ENCODE measurements at places on chromosomes 7 and 10. TPM values are rescaled to one million over a fixed set of nuclear protein-coding genes. Genes with fewer than 3 reads are reported as not detected.

The TBX20 gene
- polyA plus RNA-seq, result not detected

The TMEM196 gene
- not detected for polyA plus RNA-seq

The KLF14 gene
- polyA plus RNA-seq, result not detected

The AHCYL2 gene
- polyA plus RNA-seq, result 8.6 TPM
